Fibroblast of villous mesenchyme (primary cell): ENCODE measurements at places on chromosomes 7 and 10. TPM values are rescaled to one million over a fixed set of nuclear protein-coding genes. Genes with fewer than 3 reads are reported as not detected.

- no peak for DNase-seq
Observed at GRCh38 chr7:81280531-81280930, 361.7 kb upstream of the SEMA3C start.

DNA sequence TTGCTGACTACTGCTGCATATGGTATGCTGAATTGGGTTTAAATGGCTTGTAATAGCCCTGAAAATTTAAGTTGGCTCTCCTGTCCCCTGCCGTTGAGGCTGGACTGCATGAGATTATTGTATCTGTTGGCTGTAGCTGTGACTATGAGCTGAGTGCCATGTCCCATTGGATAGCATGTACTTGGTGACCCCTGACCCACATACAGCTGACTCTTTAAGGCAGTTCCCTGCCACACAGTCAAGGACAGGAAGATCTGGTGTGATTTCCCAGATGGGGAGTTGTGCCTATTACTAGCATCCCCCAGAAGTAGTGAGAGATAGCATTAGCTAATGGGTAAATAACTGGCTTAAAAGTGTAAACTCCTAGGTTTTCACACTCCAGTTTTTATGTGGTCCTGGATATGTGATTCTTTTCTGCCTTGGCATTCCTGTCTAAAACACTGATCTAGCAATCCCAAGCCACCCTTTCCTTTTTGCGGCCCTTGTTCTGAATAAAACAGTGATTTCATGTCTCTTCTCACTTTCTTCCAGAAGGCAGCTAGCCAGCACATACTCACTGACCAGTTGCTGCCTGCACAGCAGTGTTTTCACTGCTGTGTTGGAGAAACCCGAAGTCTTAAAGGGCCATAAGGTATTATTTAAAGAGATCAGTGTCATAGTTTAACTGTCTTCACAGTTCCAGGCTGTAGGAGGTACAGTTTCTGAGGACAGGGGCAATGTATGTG lies 35.9 kb downstream of the LRRC4 start:
- peak; percentile 55 for DNase-seq

Gene MBL2
- not detected in 2 replicates for total RNA-seq

DNA sequence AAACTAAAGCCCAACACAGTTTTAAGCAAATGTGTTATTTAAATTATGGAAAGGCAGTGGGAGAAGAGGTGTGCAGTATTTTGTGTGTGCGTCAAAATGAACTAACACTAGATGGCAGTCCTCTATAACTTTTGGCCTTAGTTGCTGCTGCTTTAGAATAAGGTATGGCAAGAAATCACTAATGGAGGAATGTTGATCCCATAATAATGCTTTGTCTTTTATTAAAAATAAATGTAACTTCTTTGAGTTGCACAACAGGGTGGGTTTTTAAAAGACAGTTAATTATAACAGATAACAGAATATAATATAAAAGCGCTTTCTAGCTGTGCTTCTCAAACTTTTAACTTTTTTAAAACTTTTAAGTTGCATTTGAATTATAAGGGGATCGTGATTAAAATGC lies 56.4 kb downstream of the BBS9 start:
- DNase-seq, result peak; percentile 60

Gene SLC25A40
- 8.4 and 13.8 TPM in 2 replicates for total RNA-seq
